ENCODE measurements at places on chromosomes 7 and 10.
A peak's percentile ranks its signal among the peaks of the same experiment; 100 is the strongest.

DNA sequence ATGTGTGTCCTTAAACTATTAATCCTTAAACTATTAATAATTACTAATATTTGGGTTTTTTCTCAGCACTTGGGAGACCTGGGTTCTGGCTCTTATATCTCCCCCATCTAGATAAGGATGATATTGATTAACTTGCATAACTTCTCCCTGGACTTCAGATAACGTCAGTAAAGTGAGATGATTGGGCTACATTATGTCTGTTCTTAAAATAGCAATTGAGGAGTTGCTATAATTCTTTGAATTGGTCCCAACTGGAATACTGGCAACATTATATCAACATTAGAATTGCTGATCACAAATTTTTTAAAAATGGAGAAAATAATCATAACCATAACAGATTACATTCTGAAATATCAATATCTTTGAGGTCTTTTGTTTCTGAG is 1.9 kb downstream of the APBB1IP start:
- no peak for DNase-seq

GRCh38 chr7:23893942-23894891 is 184.2 kb downstream of the STK31 start:
- no peak for DNase-seq

GRCh38 chr7:77839919-77840318 is 41.3 kb downstream of the PHTF2 start:
- no peak for DNase-seq

DNA sequence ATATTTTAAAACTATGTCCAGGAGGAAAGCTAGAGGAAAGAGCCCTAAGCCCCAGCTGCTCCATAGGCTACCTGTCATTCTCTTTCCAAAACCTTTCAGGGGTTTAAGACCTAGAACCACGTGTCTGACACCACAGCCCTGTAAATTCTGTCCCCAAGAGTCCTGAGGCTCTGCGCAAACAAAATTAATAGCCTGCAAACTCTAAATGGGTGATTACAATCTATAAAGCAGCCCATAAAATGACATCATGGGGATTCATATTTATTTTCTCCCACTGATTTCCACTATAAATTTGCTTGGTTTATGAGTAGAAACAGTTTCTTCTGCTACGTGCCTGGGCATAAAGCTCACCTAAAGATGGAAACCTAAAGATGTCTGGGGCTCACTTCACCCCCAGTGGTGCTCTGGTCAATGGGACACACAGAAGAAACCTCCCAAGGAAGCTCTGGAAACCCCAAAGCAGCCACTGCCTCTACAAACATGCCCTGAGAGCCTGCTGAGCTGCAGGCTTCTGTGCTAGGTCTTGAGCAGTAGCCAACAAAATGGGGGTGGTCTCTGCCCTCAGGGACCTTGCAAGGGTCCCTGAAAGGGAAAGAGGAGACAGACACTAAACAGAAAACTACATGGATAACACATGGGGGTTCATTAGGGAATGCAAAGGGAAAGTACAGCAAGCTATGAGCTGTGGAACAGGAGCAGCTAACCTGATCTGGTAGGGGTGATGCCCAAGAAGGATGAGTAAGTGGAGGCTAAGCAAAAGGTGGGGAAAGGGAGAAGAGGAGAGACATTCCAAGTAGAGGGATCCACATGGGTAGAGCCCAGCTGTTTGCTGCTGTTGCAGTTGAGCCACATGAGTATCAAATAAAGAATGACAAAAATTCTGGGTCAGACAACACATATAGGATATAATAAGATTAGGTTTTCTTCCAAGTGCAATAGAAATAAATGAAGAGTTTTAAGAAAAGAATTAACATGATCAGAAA is 331.7 kb downstream of the KCNMA1 start:
- DNase-seq, result no peak

- DNase-seq, result no peak
These were observed 233.7 kb downstream of the PTPRN2 start for GRCh38 chr7:158353606-158354570.

DNA sequence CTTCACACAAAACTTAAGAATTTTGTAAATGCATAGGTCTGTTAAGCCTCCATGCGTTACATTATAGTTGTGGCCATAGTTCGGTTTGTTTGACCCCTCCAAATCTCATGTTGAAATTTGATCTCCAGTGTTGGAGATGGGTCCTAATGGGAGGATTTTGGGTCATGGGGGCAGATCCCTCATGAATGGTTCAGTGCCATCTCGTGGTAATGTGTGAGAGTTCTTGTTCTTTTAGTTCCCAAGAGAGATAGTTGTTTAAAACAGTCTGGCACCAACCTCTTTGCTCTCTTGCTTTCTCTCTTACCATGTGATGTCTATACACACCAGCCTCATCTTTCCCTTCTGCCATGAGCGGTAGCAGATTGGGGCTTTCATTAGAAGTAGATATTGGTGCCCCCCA is 264.3 kb downstream of the TCF7L2 start:
- DNase-seq, result no peak

DNA sequence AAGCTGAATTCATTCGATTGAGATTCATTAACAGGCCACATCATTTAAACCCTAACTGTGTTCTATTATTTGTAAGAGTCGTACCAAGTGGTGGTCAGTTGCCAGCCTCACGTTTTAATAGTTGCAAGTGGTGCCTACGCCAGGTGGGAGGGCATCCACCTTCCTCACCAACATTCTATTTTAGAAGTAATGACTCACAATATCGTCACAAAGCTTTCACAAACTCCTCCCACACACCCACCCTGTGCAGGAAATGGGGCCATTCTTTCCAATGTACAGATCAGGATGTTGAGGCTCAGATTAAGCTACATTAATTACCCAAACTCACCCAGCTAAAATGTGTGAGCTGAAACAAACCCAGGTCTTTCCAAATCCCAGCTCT is 77.3 kb upstream of the SAMD8 start:
- no peak for DNase-seq

DNA sequence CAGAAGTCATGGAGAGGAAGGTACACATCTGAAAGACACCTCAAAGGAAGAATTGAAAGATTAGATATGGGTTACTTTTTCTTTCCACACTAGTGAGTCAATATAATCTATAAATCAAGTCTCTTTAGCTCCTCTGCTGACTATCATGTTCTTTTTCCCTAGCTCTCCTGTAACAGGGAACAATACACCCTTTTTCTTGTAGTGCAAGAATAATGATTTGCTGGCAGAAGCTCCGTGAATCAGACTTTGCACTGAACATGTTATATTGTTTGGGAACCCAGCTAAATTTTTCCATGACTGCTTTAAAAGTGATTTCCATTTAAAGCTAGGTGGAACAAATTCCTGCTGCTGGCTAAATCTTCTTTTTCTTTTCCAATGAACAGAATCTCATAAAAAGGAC is 756.6 kb upstream of the C7orf33 start:
- no peak for DNase-seq

GRCh38 chr7:16728811-16729210 is 24.7 kb upstream of the TSPAN13 start:
- DNase-seq, result no peak

DNA sequence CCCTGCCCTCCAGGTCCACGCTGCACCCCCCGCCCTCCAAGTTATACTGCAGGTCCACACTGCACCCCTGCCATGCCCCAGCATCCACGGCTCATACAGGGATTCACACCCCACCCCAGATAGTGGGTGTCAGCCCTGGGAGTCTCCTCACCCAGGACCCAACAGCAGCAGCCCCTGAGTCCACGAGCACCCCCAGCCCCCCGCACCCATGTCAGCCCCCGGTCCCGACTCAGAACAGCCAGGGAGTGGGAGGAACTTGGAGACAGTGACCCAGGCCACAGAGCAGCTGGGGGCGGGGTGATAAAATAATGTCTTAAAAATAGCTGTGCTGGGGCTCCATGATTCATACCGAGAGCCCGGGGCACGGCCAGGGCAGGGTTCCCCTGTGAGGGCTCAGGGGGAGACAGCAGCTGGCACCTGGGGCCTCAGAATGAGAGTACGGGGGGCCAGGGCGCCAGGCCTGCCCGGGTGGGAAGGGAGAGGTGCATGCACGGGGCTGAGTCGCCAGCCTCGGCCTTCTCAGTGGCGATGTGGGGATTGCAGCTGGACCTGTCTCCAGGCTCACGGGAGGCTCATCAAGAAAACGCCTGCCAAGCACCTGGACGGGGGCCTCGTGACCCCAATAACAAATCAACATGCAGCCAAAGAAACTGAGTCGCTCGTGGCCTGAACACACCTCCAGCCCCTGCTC is 29.8 kb downstream of the ADAP1 start:
- no peak for DNase-seq

GRCh38 chr10:7258948-7259523 is 151.8 kb downstream of the SFMBT2 start:
- no peak for DNase-seq

- peak; percentile 88 for DNase-seq
These were observed 69.1 kb upstream of the COMTD1 start for GRCh38 chr10:75304741-75305390.

GRCh38 chr10:132319853-132320653 is 11.9 kb upstream of the LRRC27 start:
- DNase-seq, result peak; percentile 87

GRCh38 chr7:55307123-55307916 is 57.8 kb upstream of the LANCL2 start:
- no peak for DNase-seq

DNA sequence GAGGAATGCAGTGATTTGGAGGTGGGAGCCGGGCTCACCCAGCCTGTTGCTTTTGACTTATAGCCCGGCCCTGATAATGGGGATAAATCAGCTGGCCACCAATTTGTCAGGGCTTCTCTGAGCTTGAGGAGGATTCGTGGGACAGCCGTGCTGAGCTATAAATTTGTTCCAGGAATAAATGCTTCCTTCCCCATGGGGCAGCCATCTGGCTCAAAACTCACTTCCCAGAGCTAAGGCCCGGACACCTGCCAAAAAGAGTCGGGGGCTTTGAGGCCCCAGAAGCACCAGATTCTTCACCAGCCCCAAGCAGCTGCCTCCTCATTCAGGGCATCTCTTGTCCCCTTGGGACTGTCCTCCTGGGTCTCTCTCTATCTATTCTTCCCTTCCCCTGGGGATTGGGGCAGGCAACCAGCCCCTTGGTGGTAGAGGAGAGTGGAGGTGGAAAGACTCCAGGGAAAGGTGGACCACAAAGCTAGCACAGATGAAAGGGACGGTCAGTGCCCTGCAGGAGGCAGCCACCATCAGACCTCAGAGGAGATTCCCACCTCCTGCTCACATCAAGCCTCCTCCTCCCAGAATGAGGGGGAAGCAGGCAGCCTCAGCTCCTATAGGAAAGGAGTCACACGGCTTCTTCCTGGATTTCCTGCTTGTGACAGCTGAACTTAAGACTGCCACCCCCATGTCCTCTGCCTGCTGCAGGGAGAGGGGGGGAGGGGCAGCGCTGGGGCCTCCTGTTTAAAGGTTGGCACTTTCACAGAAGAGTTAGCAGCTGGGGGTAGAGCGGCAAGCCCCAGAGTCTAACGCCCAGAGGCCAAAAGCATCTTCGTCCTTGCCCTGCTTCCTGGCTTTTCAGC is 44.2 kb upstream of the LRRC4 start:
- no peak for DNase-seq

DNA sequence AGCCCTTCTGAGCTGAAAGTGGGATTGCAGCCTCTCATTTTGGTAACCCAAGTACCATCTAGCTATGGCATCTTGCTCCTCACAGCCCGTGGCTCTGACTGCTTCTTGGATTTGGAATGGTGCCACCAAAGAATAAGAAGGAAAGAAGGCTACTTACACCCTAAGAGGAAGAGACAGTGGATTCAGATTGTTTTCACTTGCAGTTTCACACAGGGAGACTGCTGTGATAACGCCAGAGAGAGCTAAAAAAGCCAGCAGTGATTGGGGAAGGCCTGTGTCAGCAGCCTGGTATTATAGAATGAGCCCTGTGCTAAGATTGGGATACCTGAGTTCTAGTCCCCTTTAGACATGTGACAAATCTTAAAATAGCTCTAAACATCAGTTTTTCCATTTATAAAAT is 3.6 kb upstream of the LRRC4 start:
- no peak for DNase-seq

DNA sequence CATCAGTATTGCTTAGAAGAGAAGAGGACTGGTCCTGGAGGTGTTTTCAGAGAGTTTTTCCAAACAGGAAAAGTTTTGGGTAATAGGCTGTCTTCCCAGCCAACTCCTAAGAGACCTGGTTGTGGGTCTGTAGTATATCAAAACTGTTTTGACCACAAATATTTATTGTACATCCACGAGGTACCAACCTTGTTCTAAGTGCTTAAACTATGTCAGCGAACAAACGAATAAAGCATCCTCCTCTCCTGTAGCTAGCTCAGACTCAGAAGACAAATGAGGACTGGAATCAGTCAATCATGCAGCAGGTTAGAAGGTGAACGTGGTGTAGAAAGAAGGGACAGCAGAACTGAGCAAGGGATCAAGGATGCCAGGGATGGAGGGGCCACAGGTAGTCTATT is 61.6 kb upstream of the MKI67 start:
- DNase-seq, result no peak

- no peak for DNase-seq
These were observed 111.1 kb downstream of the ADAM12 start for GRCh38 chr10:126277181-126277580.

GRCh38 chr7:155603205-155603857 is 41.1 kb upstream of the RBM33 start:
- no peak for DNase-seq

DNA sequence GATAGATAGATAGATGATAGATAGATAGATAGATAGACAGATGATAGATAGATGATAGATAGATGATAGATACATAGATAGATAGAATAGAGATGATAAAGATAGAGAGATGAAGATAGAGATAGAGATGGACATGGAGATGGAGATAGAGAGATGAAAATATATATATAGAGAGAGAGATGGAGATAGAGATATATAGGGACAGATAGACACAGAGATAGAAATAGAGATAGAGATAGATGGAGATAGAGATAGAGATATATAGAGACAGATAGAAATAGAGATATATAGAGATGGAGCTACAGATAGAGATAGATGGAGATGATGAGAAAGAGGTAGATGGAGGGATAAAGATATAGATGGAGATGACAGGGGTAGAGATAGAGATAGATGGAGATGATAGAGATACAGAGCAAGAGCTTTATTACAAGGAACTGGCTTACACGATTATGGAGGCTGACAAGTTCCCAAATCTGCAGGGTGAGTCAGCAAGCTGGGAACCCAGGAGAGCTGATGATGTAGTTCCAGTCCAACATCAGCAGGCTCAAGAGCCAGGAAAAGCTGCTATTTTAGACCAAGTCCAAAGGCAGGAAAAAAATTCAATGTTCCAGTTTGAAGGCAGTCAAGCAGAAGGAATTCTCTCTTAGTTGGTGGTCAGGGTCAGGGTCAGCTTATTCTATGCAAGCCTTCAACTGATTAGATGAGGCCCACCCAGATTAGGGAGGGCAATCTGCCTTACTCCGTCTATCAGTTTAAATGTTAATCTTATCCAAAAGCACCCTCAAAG is 37.1 kb downstream of the CAV1 start:
- DNase-seq, result no peak

GRCh38 chr7:108613147-108613948 is 43.7 kb downstream of the DNAJB9 start:
- DNase-seq, result peak; percentile 63

- no peak for DNase-seq
These were observed 64.5 kb downstream of the TMEM209 start for GRCh38 chr7:130140551-130141160.

- DNase-seq, result no peak
These were observed 17.5 kb upstream of the TECTB start for GRCh38 chr10:112265745-112266144.

GRCh38 chr7:20826243-20826642 is 39.6 kb upstream of the SP8 start:
- DNase-seq, result no peak
